Activated T-helper 17 cell treated with anti-CD3 and anti-CD28 coated beads, Interleukin-2, amount 50 U/mL, for 72 hours (primary cell): ENCODE measurements at places on chromosomes 4 and X. TPM values are rescaled to one million over a fixed set of nuclear protein-coding genes. Genes with fewer than 3 reads are reported as not detected.

GRCh38 chrX:74344280-74344622 lies 40.3 kb downstream of the ZCCHC13 start:
- ATAC-seq: peak; percentile 9

DNA sequence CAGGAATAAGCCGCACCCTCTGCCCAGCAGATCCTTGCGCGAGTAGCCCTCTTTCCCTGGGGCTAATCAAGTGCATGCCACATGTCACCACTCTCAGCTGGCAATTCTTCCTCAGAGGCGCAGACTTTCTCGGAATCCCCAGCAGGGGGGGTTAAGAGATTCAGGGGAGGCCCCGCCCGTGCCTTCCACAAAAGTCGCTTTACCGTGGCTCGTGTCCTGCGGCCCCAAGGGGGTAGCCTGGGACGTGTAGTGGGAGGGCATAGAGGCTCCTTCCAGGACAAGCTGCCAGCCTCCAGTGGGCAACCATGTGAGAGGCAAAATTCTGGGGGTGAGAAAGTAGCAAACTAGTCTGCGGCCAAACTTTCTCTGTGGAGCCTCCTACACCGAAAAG lies 652 bp downstream of the SRPX start:
- peak; percentile 23 for ATAC-seq

- no peak for ATAC-seq
These were observed 26.0 kb downstream of the SMAD1 start for GRCh38 chr4:145507636-145508035.

FAT1 gene
- total RNA-seq: not detected

ARR3 gene
- total RNA-seq: not detected
